ENCODE measurements at places on chromosomes 7 and 10.

DNA sequence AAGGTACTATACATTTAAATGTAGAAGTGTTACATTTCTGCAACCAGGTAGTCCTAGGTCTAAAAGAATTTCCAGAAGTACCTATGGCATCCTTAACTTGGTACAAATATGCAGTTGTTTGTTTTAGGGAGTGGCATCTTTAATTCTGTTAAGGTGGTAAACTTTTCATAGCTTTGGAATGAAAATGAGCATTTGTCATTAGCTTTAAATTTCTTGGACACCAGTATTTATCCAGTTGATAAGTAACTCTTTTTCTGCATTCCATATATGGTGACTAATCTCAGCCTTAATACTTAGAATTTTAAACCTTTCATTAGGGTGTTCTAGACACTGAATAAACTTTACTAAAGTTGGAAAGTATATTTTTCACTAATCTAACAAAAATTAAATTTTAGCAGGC is 10.8 kb downstream of the SLF2 start:
- no peak for DNase-seq

DNA sequence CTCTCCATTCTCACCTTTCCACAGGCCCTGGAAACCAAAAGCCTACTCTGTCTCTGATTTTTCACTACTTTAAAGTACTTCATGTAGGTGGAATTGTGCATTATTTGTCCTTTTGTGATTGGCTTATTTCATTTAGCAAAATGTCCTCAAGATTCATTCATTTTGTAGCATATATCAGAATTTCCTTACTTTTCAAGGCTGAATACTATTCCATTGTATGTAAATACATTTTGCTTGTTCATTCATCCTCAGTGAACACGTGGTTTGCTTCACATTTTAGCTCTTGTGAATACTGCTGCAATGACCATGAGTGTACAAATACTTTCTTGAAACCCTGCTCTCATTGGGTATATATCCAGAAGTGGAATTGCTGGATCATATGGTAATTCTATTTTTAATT is 8.8 kb downstream of the C1GALT1 start:
- no peak for DNase-seq

- DNase-seq = no peak
Observed at GRCh38 chr10:82813856-82814255, 938.9 kb downstream of the NRG3 start.

- DNase-seq = no peak
Observed at GRCh38 chr7:137658190-137658900, 188.4 kb downstream of the DGKI start.

DNA sequence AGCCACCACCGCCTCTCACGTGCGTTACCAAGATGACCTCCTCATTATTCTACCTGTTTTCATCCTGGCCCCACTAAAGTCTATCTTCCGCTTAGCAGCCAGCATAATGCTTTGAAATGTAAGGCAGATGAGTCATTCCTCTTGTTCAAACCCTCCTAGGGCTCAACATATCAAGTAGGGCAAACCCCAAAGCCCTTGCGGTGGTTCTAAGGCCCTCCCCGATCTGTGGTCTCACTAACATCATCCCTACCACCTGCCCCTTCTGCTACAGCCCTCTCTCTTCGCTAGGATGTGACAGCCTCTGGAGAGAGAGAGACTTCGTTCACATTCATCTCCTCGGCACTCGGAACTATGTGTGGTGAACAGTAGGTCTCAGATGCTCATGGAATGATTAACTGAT is 94.8 kb downstream of the SVIL start:
- no peak for DNase-seq

Measured in activated CD4-positive, alpha-beta T cell treated with anti-CD3 and anti-CD28 coated beads, Interleukin-2, amount 50 U/mL, for 4 hours (primary cell).